ENCODE measurements at places on chromosomes 12 and 14. TPM values are rescaled to one million over a fixed set of nuclear protein-coding genes. Genes with fewer than 3 reads are reported as not detected.

GRCh38 chr14:53209370-53209769 is 56.2 kb upstream of the DDHD1 start:
- no peak for DNase-seq

DNA sequence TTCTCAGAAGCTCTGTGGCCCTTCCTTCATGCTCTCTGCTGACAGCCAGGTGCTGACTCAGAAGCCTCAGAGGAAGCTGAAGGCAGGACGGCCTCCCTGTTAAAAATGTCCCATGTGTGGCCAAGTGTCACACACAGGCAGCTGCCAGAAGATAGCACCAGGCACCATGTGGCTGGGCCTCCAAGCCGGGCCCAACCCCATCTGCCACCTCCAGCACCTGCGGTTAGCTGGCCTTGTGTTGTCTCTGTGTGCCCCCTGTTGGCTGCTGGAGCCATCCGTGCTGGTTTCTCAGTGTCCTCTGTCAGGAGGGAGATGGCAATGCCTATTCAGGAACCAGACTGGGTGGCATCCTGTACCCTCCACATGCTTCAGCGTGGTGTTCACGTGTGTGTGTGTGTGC is 63.2 kb downstream of the TSPAN11 start:
- DNase-seq: peak; percentile 36

GRCh38 chr12:112602150-112602549 is 183.4 kb downstream of the PTPN11 start:
- DNase-seq: no peak

DNA sequence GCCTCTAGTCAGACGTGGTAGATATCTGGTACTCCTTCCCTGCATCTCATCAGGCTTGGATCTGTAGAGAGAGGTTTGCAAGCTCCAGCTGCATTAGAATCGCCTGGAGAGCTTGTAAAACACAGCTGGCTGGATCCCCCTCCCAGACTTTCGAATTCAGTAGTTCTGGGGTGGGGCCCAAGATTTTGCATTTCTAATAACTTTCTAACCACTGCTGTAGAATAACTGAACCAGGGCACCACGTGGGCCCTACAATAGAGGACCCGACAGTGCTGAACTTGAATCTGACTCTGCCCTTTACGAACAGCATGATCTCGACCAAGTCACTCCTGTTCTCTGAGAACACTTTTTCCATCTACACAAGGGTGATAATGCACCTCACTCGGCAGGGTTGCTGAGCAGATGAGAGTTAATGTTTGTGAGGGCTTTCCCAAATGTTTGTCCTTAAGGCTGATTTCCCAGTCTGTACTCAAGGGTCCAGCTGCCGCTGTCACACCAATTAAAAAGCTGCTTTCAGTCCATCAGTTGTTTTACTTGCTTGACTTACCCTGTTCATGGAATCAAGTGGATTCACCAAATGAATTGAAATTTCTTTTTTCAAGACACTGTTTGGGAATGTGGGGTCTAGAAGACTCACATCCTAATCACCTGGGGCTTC is 86.6 kb upstream of the SLC24A4 start:
- peak; percentile 63 for DNase-seq

GRCh38 chr14:23638414-23639047 is 2.4 kb downstream of the DHRS2 start:
- no peak for DNase-seq

The CCDC88C gene
- 13.7 TPM for polyA plus RNA-seq

The GLT8D2 gene
- polyA plus RNA-seq: 71.6 TPM

The RASSF9 gene
- polyA plus RNA-seq: 4.3 TPM
